CD4-positive, alpha-beta T cell treated with Interleukin-17A for 4 hours (primary cell): ENCODE measurements at places on chromosomes 5 and 9.

DNA sequence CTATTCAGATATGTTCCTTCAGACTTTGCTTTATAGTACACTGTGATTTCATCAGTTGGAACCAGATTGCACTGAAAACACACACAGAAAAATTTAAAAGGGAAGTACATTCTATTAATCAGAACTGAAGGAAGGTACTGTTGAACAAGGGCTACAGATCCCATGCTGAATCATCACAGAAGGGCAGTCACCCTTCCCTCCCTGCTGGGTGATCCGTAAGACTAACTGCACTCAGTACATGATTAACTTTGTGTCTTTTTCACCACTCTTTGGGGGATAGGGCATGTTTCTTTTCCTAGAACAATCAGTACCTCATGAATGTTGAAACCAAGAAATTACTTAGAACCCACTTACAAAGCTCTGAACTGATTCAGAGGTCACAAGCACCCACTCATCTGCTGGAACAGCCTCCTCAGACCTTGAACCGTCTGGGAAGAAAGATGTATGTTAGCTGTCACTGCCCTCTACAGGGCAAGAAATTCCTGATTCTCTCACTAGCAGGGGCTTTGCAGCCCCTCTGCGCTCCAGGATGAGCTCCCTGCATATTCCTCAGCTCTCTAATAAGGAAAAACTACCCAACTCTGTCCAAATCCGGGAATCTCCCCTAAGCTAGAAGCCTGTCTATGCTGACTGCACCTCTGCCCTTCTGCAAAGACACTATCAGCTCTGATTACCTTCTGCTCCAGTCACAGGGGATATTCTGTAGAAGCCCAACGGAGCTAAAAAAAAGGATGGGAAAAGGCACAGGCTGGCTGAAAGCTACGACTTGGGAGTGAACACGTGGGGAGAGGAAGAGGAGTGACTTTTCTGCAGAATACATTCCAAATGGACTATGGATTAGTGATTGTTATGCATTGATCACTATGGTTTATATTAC is 51.0 kb downstream of the IARS1 start:
- no peak for DNase-seq

- no peak for DNase-seq
Observed at GRCh38 chr5:131769961-131770360, 26.9 kb downstream of the FNIP1 start.

- DNase-seq = no peak
Observed at GRCh38 chr5:83474991-83475390, 3.4 kb downstream of the VCAN start.

DNA sequence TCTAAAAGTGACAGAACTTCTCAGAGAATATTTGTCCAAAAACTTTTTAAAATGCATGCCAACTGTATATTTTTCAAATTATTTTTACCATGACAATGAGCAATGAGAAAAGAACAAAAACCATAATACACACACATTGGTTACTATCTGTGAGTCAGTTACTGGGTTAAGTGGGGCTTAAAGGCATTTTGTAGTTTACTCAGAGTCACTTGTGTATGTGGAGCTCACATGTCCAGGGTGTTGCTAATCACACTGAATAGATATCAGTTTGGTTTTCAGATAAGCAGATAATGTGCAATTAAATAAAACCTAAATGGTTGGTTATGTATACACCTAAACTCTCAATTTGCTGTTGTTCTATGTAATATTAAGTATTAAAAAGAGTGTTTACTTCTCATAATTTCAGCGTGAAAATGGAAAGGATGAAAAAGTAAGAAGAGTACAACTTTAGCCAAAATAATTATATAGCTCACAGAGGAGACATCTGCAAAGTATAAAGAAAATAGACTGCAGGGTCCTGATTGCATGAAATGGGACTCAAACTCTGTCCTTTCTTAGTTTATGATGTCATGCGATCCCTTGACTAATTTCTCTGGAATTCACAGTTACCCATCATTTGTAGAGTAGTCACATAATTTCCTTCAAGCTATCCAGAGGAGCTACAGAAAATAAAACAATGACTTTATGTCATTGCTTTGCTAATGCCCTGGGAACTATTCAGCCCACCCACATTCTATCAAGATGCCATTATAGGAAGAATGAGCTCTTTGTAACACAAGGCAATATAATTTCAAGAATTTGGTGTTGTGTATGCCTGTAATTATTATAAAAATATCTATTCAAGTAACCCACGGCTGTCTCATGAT is 388.0 kb upstream of the ZNF608 start:
- no peak for DNase-seq

DNA sequence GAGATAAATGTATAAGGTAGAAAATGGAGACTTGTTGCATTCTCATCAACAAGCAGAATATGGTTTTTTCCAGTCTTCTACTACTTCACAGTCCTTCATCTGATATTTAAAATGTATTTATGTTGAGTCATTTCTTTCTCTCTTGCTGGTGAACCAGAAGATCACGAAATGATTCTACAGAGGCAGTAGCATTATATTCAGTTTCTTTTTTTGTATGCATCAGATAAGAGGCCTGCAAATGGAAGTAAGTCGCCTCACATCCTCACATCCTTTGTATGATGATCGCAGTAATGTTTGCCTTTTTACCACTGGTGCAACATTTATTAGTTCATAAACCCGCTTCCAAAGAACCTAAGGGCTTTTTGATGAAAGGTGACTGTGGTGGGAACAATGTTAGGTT is 22.1 kb upstream of the IL13 start:
- no peak for DNase-seq

- DNase-seq = no peak
Observed at GRCh38 chr5:132821791-132822190, 8.7 kb downstream of the SHROOM1 start.

- no peak for DNase-seq
Observed at GRCh38 chr5:155066886-155067595, 53.5 kb downstream of the KIF4B start.

DNA sequence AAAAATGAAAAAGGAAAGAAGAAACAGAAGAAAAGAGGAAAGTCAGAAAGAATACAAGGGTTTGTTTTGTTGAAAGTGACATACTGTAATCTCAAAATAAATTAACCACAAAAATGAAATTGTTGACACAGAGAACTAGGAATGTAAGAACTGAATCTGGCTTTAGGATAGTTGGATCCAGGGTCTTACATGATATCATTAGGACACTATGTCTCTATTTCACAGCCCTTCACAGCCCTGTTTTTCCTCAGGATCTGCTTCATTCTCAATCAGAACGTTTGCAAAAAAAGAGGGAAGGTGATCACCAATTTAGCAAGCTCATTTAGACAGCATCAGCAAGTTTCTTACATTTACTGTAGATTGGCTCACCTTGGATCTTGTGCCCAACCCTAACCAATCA is 188.5 kb upstream of the NREP start:
- no peak for DNase-seq

DNA sequence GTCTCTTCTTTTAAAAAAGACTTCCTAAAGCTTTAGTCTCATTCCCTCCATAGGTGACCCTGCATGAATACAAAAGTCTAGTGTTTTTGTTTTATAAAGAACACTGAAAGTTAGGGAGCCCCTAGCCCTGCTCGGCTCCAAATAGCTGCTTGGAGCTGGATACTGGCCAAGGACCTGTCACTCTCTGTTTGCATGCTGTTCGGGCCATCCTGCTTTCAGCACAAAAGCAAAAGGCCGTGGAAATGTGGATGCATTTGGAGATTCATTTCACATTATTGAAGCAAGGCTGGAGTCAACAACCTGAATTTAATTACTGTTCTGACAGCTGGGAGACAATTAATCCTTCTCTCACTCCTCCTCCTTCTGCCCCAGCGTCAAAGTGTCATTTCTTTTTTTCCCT is 151.7 kb upstream of the NMUR2 start:
- no peak for DNase-seq
